ENCODE measurements at places on chromosomes 12 and 14.

GRCh38 chr12:132886529-132887477 is 602 bp downstream of the CHFR start:
- DNase-seq: no peak

DNA sequence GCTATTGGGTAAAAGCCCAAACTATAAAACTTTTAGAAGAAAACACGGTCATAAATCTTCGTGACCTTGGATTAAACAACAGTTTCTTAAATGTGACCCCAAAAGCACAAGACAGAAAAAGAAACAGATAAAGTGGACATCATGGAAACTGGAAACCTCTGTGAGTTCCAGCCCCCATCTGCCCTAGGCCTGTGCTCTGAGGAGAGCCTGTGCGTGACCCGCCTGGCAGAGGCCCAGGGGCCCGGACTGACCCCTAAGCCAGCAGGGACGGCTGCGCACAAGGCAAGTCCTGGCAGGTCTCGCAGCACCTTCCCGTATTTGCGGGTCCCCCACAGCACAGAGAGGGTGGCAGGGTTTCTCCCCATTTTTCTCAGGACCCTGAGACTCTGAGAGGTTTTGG is 76.0 kb downstream of the CHGA start:
- DNase-seq: no peak

GRCh38 chr12:23014749-23015148 is 389.8 kb downstream of the ETNK1 start:
- DNase-seq: no peak

DNA sequence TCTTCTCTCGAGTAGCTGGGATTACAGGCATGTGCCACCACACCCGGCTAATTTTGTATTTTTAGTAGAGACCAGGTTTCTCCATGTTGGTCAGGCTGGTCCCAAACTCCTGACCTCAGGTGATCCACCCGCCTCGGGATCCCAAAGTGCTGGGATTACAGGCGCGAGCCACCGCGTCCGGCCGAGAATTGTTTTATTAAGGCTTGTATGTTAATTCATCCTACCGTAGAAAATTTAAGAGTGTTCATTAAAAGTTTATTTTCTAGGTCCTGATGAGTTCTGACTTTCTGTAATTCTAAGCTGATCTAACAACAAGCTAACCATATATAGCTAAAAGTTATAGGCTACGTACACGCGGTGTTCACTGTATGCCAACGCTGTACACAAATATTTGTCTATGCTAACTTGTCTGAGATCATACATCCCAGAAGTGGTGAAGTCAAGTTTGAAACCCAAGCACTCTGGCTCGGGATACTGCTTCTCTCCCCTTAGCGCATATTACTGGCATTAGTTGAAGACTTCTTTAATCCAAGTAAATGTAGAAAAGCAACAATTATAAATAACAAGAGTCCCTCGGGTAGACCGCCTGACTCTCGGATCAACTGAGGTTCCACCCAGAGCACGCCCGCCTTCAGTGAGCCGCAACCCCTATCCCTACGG is 570 bp upstream of the MRPS35 start:
- peak; percentile 29 for DNase-seq

- DNase-seq: peak; percentile 43
Measured at GRCh38 chr12:89959179-89959578, 250.5 kb upstream of the ATP2B1 start.

DNA sequence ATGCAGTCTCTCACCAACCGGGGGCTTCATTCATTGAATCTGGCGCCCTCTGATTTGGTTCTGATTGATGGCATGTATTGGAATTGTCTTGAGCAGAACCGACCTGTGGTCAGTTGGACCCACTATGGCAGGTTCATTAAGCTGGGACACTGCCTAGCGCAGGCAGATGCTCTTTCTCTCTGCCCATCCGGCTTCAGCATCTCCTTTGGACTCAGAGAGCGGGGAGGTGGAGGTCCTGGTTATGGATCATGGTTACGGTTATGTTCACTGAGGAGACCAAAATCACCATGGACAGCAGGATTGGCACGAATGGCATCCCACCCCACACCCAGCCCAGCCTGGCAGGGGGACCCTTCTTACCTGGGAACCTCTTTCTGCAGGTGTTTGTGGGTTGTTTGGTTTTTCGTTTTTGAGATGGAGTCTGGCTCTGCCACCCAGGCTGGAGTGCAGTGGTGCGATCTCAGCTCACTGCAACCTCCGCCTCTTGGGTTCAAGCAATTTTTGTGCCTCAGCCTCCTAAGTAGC is 16.4 kb upstream of the BCL7A start:
- no peak for DNase-seq

- no peak for DNase-seq
Measured at GRCh38 chr12:15146585-15146984, 74.6 kb downstream of the RERG start.

DNA sequence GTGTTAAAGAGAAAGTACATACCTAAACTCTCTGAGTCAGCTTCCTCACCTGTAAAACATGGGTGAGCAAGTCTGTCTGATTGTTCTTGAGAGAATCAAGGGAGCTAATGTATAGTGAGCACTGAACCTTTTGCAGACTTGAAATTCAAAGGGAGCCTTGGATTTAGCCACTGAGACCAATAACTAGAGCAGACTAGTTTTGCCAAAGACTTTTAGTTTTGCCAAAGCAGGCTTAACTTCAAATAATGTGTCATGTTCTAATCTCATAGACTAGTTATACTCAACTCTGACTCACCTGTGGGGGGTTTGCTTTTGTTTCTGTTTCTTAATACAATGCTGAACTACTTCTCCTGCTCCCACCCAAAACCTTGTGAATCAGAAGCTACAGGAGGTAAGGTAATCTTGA is 123.7 kb downstream of the SLC25A21 start:
- DNase-seq: no peak

All from HFFc6 (cell line).